ENCODE measurements at places on chromosomes 1 and 21.

GRCh38 chr1:17635811-17636210 is 96.3 kb downstream of the ARHGEF10L start:
- no peak for DNase-seq

DNA sequence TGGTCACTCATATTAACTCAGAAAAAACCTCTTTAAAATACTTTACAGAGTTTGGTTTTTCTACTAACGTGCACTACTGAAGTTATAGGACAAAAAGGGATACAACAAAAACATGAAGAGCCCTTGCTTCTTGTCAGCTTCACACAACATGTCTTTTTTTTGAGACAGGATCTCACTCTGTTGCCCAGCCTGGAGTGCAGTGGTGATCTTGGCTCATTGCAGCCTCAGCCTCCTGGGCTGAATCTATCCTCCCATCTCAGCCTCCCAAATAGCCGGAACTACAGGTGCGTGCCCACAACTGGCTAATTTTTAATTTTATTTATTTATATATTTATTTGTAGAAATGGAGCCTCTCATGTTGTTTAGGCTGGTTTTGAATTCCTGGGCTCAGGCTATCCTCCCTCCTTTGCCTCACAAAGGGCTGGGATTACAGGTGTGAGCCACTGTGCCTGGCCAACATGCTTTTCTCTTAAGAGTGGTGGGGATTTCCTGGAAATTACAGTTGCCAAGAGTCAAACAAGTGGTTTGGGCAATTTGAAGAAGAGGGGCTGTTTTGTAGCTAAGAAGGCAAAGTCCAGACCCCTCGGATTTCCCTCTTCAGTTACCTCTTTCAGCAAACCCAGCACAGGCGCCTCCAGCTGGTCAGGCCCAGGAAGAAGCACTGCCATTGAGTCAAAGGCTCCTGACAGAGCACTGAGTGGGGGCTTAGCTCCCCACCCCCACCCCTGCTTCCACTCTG is 6.4 kb upstream of the SMPDL3B start:
- no peak for DNase-seq

DNA sequence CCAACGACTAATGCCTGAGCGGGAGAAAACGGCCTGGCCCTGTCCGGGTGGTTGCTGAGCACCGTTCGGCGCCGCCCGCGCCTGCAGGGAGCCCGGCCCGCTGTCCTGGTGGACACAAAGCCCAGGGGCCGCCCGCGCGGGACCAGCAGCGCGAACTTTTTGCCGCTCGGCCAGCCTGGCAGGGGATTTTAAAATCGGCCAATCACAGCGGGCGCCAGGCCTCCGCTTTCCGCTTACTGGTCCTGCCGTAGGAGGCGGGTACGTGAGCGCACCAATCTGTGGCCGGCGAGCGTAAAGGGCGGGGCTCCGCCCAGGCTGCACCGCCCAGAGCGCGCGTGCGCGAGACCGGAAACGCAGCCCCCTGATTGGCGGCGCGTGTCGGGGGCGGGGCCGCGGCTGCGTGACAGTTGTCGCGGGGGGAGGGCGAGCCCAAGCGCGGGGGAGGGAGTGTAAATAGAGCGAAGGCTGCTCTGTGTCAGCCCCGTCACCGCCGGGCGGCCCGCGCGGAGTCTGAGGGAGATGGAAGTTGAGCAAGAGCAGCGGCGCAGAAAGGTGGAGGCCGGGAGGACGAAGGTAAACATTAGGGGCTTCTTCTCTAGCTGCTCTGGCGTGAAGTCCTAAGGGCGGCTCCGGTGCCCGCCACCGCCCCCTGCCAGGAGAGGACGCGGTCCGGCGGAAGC is at the start of the genes C21orf58 and PCNT:
Gene C21orf58, minus strand, starts transcription at position 161 of the 680 bp plus-strand sequence. CDS start 1,132 bp downstream, outside the sequence.
Gene PCNT, plus strand, starts transcription at position 447 of the 680 bp plus-strand sequence. Its CDS starts 73 bp downstream, at position 520.
- peak; percentile 87 for DNase-seq

GRCh38 chr1:207076181-207076955 is 12.3 kb upstream of the C4BPB start:
- no peak for DNase-seq

GRCh38 chr1:93000751-93001175 is 39.5 kb upstream of the DIPK1A start:
- no peak for DNase-seq

All from NCI-H524 treated with DMSO at 0.1 percent for 48 hours (cell line).